ENCODE measurements at places on chromosomes 4 and X.

- no peak for DNase-seq
These were observed 155.2 kb downstream of the PDGFC start for GRCh38 chr4:156816360-156816755.

GRCh38 chr4:139704915-139705485, 39.4 kb downstream of the MGST2 start:
- peak; percentile 43 for DNase-seq

GRCh38 chr4:99762728-99763127, 53.9 kb upstream of the DAPP1 start:
- DNase-seq: no peak

DNA sequence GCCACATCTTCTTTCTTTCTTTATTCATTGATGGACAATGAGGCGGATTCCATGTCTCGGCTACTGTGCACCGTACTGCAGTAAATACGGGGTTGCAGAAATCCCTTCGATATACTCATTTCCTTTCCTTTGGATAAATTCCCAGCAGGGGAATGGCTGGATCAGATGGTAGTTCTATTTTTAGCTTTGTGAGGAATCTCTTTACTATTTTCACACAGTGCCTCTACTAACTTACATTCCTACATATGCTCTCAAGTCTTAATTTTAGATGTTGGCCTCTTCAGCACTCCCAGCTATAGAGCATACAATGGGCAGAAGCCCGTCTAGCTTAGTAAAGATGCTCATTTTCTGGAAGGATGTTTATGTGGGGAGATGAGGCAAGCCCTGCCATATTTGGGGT, 317.4 kb downstream of the ASMT start:
- no peak for DNase-seq

DNA sequence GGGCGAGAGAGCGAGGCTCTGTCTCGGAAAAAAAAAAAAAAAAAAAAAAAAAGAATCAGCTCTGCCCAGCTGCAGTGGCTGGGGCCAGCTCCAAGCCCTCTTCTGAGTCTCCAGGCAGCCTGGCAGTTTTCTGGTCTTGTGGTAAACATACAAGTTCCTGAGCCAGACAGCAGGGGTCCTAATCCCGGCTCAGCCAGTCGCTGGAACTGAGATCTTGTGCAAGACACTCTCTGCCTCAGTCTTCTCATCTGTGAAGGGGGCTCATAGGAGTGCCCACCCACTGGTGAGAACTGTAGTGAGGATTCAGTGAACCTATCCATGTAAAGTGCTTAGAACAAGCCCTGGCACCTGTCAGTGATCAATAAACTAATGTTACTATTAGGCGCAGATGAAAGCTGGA, 41.8 kb downstream of the C4orf50 start:
- no peak for DNase-seq

- no peak for DNase-seq
These were observed 2.8 kb downstream of the NKX6-1 start for GRCh38 chr4:84496331-84496705.

DNA sequence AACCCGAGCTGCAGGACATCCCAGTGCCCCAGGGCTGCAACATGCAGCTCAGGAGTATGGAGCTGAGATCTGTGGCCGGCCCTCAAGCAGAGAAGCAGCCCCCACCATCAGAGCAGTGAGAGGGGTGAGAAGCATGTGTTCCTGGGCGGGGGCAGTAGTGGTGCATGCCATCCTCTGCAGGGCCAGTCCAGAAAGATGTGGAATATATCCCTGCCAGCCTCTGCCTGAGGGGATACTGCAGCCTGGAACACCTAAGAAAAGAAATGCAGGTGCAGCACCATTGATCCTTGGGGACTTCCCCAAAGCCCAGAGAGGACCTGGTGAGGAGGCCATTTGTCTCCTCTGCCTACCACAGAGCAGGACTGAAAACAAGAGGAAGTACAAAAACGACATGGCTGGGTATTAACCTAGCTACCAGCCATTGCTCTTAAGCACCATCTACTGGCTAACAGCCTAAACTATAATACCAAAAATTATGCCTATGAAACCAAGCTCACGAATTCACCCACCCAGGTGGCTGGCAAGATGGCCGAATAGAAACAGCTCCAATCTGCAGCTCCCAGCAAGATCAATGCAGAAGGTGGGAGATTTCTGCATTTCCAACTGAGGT, 158.8 kb downstream of the ADGRA3 start:
- DNase-seq: peak; percentile 27

Data from lung microvascular endothelial cell (primary cell).